CD14-positive monocyte (primary cell): ENCODE measurements at places on chromosomes 6 and 20. TPM values are rescaled to one million over a fixed set of nuclear protein-coding genes. Genes with fewer than 3 reads are reported as not detected.

GRCh38 chr6:45002390-45003105 is 325.6 kb upstream of the RUNX2 start:
- peak; percentile 28 for DNase-seq

DNA sequence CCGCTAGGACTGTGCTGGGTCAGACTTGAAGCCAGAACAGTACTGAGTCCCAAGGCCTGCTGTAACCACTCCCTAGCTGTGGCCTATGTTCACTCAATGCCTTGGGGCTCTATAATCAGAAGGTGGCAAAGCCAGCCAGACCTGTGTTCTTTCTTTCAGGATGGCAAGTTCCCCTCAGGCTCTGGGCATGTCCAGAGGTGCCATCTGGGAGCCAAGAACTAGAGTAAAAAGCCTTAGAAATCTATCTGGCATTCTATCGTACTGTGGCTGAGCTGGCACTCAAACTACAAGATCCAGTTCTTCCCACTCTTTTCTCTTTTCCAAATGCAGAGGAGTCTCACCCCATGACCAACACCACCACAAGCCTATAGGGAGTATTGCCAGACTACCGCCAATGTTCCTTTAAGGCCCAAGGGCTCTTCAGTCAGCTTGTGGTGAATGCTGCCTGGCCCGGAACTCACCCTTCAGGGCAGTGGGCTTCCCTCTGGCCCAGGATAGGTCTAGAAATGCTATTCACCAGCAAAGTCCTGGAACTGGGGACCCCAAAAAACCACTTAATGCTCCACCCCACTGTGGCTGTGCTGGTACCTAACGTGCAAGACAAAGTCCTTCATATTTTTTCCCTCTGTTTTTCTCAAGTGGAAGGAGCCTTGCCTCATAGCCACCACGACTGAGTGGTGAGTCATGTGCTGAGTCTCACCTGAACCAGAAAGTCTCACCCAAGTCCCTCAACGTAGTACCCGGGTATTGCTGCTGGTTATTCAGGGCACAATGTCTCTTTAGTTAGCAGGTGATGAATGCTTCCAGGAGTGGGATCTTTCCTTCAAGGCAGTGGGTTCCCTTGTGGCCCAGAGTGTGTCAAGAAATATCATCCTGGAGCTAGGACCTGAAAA is 8.6 kb upstream of the SIRPB2 start:
- DNase-seq: no peak

GRCh38 chr6:142728364-142728763 is 216.6 kb downstream of the HIVEP2 start:
- DNase-seq: peak; percentile 13

- DNase-seq: no peak
Observed at GRCh38 chr6:79984261-79984660, 20.2 kb upstream of the TTK start.

The CST2 gene
- polyA plus RNA-seq: not detected in 2 replicates

GRCh38 chr6:155130161-155130853 is 133.5 kb upstream of the CLDN20 start:
- no peak for DNase-seq

The MATN4 gene
- polyA plus RNA-seq: not detected

- no peak for DNase-seq
Observed at GRCh38 chr20:23776067-23776771, 25.5 kb upstream of the CST1 start.

The DDX43 gene
- 1.0 TPM for polyA plus RNA-seq

DNA sequence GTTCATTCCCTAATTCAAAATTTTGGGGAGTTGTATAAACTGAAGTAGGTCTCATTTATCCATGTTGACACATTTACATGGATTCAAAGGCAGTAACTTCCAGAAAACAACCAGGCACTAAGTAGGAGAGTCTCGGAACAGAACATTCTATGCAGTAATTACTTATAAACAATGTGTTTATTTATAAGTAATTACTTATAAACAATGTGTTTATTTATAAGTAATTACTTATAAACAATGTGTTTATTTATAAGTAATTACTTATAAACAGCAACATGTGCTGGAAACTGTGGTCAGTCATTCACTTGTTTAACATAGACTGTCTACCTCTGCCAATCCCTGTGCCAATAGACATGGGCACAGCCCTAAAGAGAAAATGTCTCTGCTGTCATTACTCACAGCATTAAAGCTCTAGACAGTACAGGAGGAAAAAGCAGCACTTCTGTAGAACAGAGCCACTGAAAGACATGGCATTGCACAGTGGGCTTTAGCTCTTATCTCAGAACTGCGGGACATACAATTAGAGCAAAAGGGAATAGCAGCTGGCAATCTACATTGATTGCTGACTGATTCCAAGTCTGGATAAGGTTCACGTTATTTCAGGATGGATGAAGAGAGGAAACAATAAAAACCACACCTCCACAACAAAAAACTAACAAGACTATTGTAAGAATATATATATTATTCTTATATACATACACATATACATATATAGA is 188.2 kb downstream of the WDR27 start:
- no peak for DNase-seq

- no peak for DNase-seq
Observed at GRCh38 chr6:68693271-68693670, 58.2 kb downstream of the ADGRB3 start.

The RIPPLY2 gene
- not detected in 2 replicates for polyA plus RNA-seq

GRCh38 chr6:95949985-95950384 is 65.8 kb upstream of the FUT9 start:
- no peak for DNase-seq

- no peak for DNase-seq
Observed at GRCh38 chr6:16179970-16180431, 51.1 kb downstream of the MYLIP start.

The TPD52L2 gene
- polyA plus RNA-seq: 144 TPM

The ASIP gene
- not detected in 2 replicates for polyA plus RNA-seq

GRCh38 chr6:148221196-148221979 is 121.2 kb upstream of the SASH1 start:
- no peak for DNase-seq

- peak; percentile 64 for DNase-seq
Observed at GRCh38 chr6:108689272-108690161, 128.8 kb downstream of the FOXO3 start.

The THBD gene
- 7.4 TPM for polyA plus RNA-seq

The RIPOR3 gene
- not detected for polyA plus RNA-seq

The LRRC1 gene
- polyA plus RNA-seq: 1.0 and 1.6 TPM in 2 replicates

GRCh38 chr6:28225056-28225834 is at the start of gene ZSCAN9:
TSS of gene ZSCAN9 (plus strand) at chr6:28225275. CDS start at chr6:28227085, 1,810 bp downstream.
- DNase-seq: peak; percentile 75

DNA sequence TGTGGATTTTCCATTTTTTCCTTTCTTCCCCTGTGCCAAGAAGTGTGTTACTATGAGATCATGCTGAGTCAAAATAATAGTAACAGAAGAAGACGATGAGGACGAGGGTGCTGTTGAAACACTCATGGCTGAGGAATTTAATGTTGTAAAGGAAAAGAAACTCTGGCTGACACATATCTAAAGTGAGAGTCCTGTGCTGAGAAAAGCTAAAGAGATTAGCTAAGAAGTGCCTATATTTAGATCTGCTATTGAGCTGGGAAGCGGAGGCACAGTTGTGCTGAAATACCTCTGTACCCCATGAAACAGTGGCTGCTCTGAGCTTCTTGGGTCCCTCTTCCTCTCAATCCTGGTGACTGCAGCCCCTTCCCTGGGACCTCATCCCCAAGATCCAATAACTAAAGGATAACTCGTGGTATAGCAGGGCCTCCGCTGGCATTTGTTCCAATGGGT is 1.1 kb upstream of the SYTL3 start:
- no peak for DNase-seq

DNA sequence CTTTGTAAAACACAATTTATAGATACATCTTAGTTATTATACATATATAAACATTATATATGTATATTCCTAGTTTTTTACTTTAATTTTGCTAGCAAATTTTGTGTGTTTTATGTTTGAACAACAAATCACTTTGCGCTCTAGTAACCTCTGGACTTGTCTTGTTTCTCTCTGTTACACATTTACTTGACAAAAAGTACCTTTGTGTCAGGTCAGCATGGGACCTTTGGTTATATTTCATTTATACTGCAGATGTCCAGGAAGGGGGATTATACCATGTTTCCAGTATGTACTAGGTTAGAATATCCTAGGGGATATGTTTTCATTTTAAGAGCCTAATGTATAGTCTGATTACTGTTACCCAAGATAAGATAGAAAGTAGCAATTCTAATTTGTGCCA is 28.5 kb upstream of the ELOVL5 start:
- no peak for DNase-seq

GRCh38 chr6:16181439-16182297 is 52.8 kb downstream of the MYLIP start:
- DNase-seq: no peak

- no peak for DNase-seq
Observed at GRCh38 chr6:37513155-37513554, 13.5 kb upstream of the CCDC167 start.
